ENCODE measurements at places on chromosomes 1 and 21.

DNA sequence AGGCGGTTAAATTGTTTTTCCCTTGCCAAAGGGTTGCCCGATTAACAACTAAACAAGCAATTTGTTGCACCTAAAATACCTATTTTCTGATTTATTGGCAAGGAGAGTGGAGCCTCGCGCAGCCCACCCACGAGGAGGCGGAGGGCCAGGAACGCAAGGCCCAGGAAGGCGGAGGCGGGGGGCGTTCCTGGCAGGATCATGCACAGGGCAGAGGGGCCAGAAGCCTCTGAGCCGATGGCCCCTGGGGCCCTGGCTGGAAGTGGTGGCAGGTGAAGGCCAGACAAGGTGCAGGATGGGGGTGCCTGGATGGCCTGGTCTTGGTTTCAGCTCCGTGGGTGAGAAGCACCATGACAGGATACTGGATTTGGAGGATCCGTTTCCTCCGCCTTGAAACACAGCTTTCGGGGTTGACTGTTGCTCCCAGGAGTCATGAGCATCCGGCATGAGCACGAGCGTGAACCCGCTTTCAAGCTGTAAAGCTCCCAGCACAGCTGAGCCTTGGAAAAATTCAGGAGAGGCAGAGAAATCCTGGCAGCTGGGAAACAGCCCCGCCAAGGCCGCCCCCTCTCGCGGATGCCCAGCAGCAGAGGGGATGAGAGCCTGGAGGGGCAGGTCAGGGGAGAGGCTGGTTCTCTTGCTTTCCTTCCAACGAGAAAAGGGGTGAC, 35.0 kb downstream of the AJAP1 start:
- DNase-seq, result no peak

- DNase-seq, result no peak
Measured at GRCh38 chr1:194533641-194534040, 1347.2 kb upstream of the B3GALT2 start.

DNA sequence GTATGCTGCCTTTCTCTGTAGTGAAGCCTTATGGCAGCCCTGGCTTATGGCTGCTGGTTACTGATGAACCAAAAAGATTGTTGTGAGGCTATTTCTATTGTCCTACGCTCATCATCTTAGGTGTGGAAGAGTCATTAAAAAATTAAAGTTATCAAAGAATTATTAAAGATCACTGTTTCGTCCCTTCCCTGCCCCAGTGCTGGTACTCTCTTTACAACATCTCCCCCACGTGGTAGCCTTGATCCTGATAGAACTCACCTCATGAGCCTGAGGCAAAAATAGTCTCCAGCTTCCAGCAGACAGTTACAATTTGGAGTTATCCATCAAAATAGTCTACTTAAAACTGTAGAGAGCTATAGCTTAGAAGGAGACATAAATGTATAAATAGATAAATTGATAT, 201.5 kb downstream of the S1PR1 start:
- DNase-seq, result no peak

- no peak for DNase-seq
Measured at GRCh38 chr1:186957314-186957713, 128.6 kb downstream of the PLA2G4A start.

- DNase-seq, result no peak
Measured at GRCh38 chr1:95232646-95233318, 1.2 kb upstream of the RWDD3 start.

- DNase-seq, result no peak
Measured at GRCh38 chr1:150955280-150955679, 19.4 kb downstream of the CERS2 start.

- DNase-seq, result no peak
Measured at GRCh38 chr1:5747426-5748285, 244.6 kb downstream of the NPHP4 start.

GRCh38 chr1:56506951-56507491, 72.3 kb downstream of the PLPP3 start:
- no peak for DNase-seq

GRCh38 chr1:233998891-233999290, 94.4 kb downstream of the SLC35F3 start:
- DNase-seq, result no peak

- no peak for DNase-seq
Measured at GRCh38 chr1:221693087-221693486, 48.8 kb downstream of the DUSP10 start.

GRCh38 chr21:38389896-38390295, 108.4 kb downstream of the ERG start:
- DNase-seq, result no peak

DNA sequence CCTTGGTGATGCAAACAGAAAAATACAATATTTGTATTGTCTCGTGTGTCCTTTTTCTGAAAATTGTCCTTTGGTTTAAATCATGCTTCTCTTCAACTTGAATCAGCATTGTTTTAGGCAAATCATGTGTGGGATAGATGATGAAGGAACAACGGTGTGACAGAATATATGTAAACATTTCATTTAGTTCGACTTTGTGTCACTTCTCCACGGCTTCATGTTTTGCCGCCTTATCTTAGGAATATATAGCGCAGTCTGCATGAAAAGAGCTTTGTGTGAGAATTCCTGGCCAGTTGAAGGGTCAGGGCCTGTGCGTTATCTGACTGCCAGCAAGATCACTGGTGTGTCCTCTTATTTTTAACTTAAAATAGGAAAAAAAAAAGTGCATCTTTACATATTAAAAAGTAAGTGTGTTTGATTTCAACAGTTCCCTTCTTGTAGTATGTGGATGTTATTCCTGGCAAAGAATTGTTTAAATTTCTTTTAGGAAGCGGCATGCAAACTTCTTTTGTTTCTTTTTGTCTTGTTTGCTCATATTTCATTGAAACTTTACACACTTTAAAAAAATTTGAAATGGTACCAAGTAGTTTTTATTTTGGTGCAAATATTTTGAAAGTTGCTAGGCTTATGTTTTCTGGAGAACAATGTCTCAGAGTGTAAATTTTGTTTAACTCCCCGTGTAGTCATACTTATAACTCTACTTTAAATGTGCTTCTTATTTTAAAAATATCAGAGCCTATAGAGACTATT, 465.2 kb downstream of the USP25 start:
- no peak for DNase-seq

Data from activated effector memory CD4-positive, alpha-beta T cell treated with anti-CD3 and anti-CD28 coated beads, Interleukin-2, amount 50 U/mL, for 16 hours (primary cell).